Left renal pelvis (tissue), 4 donors: ENCODE measurements at places on chromosomes 4 and X. TPM values are rescaled to one million over a fixed set of nuclear protein-coding genes. Genes with fewer than 3 reads are reported as not detected.

Gene EFHC2
- 10.1 TPM for polyA plus RNA-seq

Gene FMR1NB
- not detected for polyA plus RNA-seq

Gene TIGD2
- polyA plus RNA-seq = 12.8 TPM

Gene GPR143
- polyA plus RNA-seq = 12.6 TPM

Gene SPANXA2
- not detected for polyA plus RNA-seq

Gene PABPC1L2B
- polyA plus RNA-seq = not detected

Gene UGT2B11
- polyA plus RNA-seq = 2.1 TPM

Gene TEX13D
- polyA plus RNA-seq = not detected

Gene POF1B
- polyA plus RNA-seq = 1.7 TPM

Gene CD40LG
- 0.10 TPM for polyA plus RNA-seq

Gene RASL11B
- polyA plus RNA-seq = 38.9 TPM

Gene REELD1
- 0.49 TPM for polyA plus RNA-seq

Gene HHIP
- 4.8 TPM for polyA plus RNA-seq

Gene TCEAL6
- polyA plus RNA-seq = 0.12 TPM

Gene TMPRSS11F
- not detected for polyA plus RNA-seq

Gene SMIM14
- polyA plus RNA-seq = 55.5 TPM

Gene VCX2
- polyA plus RNA-seq = not detected

Gene CENPI
- 9.7 TPM for polyA plus RNA-seq

Gene PRR32
- polyA plus RNA-seq = not detected

Gene NAA11
- not detected for polyA plus RNA-seq

Gene GABRE
- polyA plus RNA-seq = 9.6 TPM

Gene ZNF827
- 39.3 TPM for polyA plus RNA-seq

Gene NSUN7
- 15.9 TPM for polyA plus RNA-seq

Gene SH2D1A
- 0.15 TPM for polyA plus RNA-seq

Gene PAGE1
- not detected for polyA plus RNA-seq

Gene COL4A5
- polyA plus RNA-seq = 140 TPM

Gene USP51
- polyA plus RNA-seq = 11.4 TPM

Gene PAGE4
- polyA plus RNA-seq = 0.48 TPM

Gene ANXA3
- 47.6 TPM for polyA plus RNA-seq

Gene IL21
- not detected for polyA plus RNA-seq

Gene SYP
- polyA plus RNA-seq = 3.1 TPM

Gene C4orf33
- 12.0 TPM for polyA plus RNA-seq

Gene CSAG3
- polyA plus RNA-seq = not detected

Gene FRMPD4
- polyA plus RNA-seq = 0.19 TPM

Gene BCORL1
- polyA plus RNA-seq = 17.7 TPM

Gene CITED1
- polyA plus RNA-seq = 11.1 TPM

Gene GPC3
- 980 TPM for polyA plus RNA-seq

Gene USP17L30
- not detected for polyA plus RNA-seq

Gene BEND2
- polyA plus RNA-seq = not detected

Gene TGIF2LX
- not detected for polyA plus RNA-seq

Gene CTSO
- 47.5 TPM for polyA plus RNA-seq

Gene C4orf51
- polyA plus RNA-seq = not detected

Gene TMEM192
- 29.4 TPM for polyA plus RNA-seq

Gene NXF2
- polyA plus RNA-seq = not detected

Gene CT45A1
- not detected for polyA plus RNA-seq

Gene NPY1R
- 21.2 TPM for polyA plus RNA-seq

Gene GUCY1A1
- polyA plus RNA-seq = 102 TPM

Gene ARMCX1
- 52.3 TPM for polyA plus RNA-seq

Gene MAGEC2
- polyA plus RNA-seq = not detected

Gene DCAF8L2
- polyA plus RNA-seq = not detected

Gene CLDN2
- 71.6 TPM for polyA plus RNA-seq

Gene PPP2R2C
- 1.6 TPM for polyA plus RNA-seq

Gene FAM47A
- not detected for polyA plus RNA-seq

Gene SULT1E1
- 465 TPM for polyA plus RNA-seq

Gene IL13RA1
- 75.0 TPM for polyA plus RNA-seq
